ENCODE measurements at places on chromosomes 3 and 15.

DNA sequence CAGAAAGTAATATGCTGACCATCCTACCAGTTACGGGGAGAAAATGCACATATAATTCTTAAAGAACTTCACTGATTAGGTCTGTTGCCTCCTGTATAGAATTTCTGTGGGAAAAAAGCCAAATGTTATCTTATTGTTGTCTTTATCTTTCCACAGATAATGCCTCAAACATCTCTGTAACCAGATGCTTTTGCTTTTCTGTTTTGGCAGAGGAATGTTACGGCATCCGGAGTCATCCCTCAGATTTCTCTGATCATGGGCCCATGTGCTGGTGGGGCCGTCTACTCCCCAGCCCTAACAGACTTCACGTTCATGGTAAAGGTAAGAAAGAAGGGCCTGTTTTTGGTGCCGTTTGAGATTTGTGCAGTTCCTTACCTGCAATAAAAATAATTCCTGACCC lies 33.5 kb downstream of the PCCB start:
- no peak for DNase-seq

GRCh38 chr3:195522254-195523023 lies 20.7 kb downstream of the PPP1R2 start:
- peak; percentile 72 for DNase-seq

DNA sequence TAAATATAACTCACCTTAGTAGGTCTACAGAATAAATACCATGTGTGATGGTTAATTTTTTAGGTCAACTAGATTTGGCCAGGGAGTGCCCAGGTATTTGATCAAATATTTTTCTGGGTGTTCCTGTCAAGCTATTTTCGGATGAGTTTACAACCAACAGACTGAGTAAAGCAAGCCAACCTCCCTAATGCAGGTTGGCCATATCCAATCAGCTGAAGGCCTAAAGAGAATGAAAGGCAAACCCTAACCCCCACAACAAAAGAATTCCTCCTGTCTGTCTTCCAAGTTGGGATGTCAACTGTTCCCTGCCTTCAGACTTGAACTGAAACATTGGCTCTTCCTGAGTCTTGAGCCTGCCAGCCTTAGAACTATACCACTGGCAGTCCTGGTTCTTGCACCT lies 28.6 kb downstream of the TASOR start:
- no peak for DNase-seq

DNA sequence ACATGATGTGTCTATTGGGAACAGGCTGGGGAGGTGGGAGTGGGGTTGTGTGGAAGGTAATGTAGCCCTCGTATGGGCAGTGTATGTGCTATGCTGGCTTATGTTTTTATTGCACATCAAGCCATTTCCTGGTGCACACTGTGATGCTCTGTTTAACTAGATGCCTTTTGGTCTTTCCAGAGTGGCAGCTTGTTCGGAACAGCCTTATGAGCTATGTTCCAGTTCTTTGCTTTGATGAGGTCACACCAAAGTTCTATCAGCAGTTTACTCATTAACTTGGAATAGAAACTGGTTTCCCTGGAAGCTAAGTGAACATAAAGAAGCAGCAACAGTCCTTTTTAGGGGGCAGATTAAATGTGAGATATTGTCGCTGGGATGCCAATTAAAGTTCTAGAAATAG lies 133.9 kb downstream of the DIPK2A start:
- DNase-seq, result no peak

DNA sequence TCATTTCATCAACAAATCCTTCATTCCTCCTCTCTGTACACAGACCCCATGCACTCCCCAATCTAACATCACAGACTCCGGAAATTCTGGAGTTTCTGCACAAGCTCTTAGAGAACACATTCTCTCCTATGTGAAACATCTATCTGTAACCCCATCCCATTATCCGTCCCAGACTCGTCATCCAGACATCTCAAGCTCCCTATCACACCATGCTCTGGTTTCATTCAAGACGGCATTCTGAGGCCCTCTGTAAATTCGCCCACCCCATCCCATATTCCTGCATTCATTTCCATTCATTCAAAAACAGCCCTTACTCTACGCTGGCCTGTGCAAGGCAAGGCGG lies 575 bp downstream of the LEO1 start:
- DNase-seq, result no peak

DNA sequence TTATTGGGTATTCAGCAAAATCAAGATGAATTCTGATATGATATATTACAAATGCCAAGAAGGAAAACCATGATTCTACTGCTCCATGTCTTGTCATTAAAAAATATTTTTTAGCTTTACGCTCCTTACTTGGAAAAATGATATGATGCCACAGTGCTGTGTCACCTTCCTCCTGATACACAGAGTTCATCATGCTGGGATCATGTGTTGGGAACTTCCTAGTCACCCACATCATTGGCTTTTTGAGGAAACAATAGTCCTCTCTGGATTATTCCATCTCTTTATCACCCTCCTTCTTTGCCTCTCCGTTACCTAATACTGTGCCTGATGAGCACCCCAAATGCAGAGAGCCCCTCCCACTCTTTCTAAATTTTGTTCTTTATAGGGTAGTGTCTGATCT lies 94.3 kb upstream of the PFN2 start:
- DNase-seq, result no peak

DNA sequence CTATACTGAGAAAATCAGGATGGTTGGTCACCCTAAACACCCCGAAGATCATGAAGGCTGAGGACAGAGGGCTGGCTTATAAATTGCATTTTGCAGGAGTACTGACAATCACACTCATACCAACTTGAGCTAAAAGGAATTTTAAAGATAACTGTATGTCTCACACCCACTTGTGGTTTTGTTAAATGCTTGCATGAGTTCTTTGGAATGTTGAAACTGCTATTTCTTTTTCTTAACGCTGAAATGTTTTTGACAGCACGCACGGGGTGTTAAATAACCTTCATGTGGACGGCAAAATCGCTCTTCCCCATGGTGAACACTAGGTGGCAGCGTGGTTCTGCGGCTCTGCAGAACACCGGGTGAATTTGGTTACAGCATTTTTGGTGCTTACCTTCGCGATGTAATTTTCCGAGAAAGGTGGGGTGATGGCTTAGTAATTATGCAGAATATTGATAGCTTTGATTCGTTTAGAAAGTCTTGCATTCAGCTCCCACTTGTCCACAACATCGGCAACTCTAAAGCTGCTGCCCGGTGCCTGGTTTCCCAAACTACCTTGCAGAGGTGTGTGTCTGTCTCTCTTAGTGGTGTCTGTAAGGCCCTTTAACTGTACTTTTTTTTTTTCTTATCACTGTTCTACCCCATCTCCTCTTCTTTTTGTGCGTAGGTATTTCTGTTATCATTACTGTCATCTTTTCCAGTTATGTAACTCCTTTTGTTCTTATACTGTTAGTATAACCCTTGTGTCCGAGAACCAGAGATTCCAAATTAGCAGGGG lies 51.7 kb downstream of the ARNT2 start:
- DNase-seq, result peak; percentile 83

GRCh38 chr15:70633991-70634390 lies 129.4 kb downstream of the UACA start:
- DNase-seq, result no peak

- DNase-seq, result no peak
Observed at GRCh38 chr3:109819734-109820133, 482.4 kb upstream of the DPPA4 start.

- no peak for DNase-seq
Observed at GRCh38 chr3:37700466-37701248, 161.0 kb upstream of the CTDSPL start.

- no peak for DNase-seq
Observed at GRCh38 chr3:42067326-42067725, 23.8 kb upstream of the TRAK1 start.

DNA sequence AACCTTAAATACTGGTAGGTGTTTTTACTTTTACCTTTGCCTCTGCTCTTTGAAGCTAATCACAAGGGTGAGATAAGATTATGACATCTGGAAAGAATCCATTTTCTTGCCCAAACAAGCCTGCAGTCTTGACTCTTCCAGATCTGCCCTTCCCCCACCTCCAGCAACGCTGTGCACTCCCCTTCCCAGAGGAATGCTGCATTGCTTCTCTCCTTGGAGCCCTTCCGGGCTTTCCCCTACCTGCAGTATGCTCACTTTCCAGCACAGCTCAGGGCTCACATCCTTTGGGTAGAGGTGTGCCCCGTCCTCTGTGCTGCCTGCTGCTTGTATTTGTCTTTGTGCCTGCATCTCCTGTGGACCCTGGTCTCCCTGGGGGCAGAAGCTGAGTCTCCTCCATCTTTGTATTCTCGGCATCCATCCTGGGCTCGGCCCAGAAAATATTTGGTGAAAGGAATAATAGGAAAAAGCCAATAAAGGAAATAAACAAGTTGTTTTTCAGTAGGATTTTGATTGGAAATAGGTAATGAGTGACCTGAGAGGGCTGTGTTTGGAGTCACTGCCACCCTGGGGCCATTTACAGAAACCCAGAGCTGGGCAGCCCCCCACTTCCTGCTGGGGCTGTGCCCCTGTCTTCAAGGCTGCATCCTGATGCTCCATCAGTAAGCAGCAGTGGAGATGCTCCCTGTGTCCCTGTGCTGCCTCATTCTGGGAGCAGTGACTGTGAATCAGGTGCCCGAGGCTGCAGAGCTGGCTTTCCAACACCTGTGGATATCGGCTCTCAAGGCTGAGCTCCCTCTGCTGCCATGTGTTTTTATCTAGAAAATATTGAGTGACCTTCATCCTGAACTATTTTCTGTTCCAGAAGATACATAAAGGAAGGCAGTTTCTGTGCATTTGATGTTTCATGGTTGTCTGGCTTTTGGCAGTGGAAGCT lies 117.5 kb downstream of the EEFSEC start:
- DNase-seq, result no peak

DNA sequence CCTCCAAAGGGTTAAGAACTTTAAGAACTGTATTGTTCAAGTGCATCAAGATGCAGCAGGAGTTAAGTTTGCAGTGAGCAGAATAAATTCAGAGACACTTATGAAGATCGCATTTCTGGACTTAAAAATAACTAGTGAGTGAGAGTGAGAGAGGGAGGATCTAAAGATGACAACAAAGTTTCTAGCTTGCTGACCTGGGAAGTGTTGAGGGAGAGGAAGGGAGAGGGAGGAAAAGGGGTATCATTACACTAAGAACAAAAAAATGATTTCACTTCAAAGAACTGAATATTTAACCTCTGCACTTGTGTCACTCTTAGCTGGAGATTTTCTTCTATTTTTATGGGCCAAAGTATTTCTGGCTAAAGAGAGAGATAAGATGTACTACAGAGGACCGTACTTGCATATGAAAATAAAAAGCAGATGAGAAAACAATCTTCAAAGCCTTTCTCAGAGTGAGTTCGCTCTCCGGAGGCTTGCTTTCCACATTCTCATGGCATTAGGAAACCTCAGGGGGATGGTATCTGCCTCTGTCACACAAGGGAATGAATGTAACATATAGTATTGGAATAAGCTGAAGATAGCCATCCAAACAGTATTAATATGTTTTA lies 91.4 kb upstream of the TJP1 start:
- no peak for DNase-seq

DNA sequence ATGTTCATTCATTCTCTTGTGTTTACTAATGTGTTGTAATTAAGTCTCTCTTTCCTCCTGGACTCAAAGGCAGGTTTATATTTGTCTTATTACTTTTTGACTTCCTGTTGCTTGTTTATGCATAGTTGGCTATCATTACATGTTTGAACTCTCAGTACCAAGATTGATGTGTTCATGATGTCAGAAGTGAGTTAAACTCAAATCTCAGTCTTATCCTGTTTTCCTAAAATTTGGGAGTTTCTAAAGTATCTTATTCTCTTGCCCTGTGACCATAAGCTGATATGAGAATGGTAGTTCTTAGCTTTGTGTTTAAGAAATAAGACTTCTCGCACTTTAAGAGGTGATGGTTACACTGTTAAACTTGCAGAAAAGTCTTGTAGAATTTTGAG lies 5.2 kb downstream of the GLCE start:
- DNase-seq, result no peak

DNA sequence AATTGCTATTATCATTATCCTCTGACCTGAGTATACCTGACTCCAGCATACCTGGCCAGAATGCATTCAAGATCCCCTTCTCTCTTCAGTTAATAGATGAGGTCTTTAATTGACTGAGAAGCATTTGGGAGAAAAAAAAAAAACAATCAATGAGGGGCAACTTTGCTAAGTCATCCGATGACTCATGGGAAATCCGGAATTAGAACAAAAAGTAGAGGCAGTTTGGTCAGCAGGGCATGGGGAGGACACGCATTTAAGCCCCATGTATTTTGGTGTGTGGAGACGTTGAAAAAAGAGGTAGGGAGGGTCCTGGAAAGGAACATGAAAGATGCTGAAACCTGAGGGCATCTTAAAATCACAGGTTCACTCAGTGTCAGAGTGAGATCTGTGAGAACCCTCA lies 256.2 kb downstream of the RORA start:
- DNase-seq, result no peak

GRCh38 chr3:197487911-197488391 lies 67.8 kb downstream of the BDH1 start:
- DNase-seq, result no peak

DNA sequence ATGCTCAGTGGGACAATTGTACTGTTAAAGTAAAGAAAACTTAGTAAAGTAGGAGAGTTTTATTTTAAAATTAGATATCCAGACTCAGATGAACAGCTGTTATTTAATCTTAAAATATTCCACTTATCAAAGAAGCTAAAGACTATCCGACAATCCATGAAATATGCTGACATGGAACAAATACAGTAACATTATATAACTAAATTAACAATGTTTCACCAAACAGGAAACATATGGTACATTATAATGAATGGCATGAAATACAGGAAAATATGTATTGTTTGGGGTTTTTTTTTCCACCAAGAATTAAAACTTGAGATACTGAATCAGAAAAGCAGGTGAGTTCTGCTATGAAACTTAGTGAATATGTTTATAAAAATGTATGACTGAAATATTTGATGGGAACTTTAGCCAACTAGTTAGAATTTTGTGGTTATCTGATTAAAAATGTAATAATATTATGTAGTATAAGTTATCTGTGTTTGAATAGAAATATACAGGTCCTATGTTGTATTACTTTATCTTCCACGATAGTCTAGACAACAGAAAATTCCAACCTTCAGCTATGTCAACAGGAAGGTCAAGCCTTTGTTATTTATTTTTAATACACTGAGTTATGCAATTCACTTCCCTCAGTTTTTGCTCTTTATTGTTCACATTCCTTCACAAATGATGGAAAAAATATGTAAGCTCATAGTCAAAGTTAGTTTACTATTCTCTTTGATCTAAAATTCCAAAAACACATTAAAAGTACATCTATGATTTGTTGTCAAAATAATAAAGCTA lies 72.7 kb downstream of the UACA start:
- DNase-seq, result no peak

GRCh38 chr15:52288051-52288942 lies 7.3 kb downstream of the MYO5C start:
- DNase-seq, result no peak

- DNase-seq, result peak; percentile 38
Observed at GRCh38 chr3:4271834-4272233, 31.3 kb upstream of the SETMAR start.

All from natural killer cell (primary cell).